NCI-H1436 (cell line): ENCODE measurements at places on chromosomes 5 and 9.

GRCh38 chr5:88952996-88953643 lies 70.1 kb upstream of the MEF2C start:
- no peak for DNase-seq

- DNase-seq: no peak
Observed at GRCh38 chr9:133854048-133854447, 115.9 kb upstream of the SARDH start.

- DNase-seq: no peak
Observed at GRCh38 chr5:91048073-91048472, 335.0 kb downstream of the ARRDC3 start.

GRCh38 chr5:153641183-153641688 lies 150.8 kb downstream of the GRIA1 start:
- no peak for DNase-seq

DNA sequence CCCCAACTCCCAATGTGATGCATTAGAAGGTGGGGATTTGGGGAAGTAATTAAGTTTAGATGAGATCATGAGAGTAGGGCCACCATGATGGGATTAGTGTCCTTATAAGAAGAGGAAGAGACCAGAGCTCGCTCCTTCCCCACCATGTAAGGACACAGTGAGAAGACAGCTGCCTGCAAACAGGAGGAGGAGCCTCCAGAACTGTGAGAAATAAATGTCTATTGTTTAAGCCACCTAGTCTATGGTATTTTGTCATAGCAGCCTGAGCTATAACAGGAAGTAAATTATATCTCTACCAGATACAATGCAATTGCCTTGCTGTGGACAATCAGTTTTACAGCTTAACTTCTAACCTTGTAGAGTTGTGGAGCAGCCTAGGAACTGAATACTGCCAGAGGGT lies 58.0 kb downstream of the ANKRD33B start:
- DNase-seq: no peak

GRCh38 chr9:83198371-83198770 lies 135.4 kb upstream of the RASEF start:
- no peak for DNase-seq

- DNase-seq: no peak
Observed at GRCh38 chr5:127697894-127698600, 5.1 kb upstream of the CCDC192 start.

DNA sequence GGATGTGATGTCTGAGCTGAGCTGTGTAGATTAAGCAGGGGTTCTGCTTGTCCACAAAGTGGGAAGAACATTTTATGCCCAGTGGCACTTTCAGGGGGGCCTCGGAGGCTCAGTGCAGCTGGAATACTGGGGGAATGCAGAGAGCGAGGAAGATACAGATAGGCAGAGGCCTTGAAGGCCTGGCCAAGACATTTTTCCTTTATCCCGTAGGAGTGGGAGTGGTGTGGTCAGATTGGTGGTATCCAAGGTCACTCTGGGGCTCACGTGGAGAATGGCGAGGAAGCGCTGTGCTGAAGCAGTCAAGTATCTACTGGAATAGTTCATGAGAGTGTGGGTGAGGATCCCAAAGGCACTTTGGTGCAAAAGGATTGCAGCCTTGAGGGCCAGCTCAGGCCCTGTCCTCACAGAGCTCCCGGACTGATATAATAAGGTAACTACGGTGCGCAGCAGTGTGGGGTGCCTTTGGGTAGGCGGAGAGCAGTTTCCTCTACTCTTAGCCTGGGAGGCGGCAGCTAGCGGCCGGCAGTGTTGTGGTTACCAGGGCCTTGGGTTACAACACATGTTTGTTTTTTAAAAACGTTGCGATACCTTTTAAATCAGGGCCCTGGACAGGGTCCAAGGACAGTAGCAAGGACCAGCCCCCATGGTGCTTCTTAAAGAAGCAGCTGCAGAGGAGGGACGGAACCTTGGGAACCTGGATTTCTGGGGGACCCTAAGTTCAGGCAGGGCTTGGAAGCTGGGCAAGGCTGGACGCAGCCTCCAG lies 10.8 kb upstream of the CCDC69 start:
- DNase-seq: no peak

DNA sequence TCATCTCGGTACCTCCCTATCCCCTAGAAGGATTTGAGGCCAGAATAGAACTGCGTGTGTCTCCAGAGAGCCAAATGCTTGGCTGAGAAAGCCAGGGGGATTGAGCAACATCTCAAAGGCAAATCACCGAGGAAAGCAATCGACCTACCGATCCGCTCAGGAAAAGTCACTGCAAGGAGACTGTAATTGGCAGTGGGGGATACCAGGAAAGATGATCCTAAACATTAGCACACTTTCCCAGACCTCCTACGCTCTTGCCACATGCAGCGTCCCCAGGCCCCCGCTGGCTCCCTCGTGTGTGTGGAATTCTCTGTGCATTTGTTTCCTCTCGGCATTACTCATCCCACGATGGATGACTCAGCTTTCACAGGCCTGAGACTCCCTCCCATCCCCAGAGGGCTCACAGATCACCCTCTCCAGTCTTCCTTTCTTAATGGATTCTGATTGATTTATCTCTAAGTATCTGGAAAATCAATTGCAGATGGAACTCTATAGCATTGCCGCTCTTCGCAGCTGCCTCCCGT lies 82.2 kb upstream of the ICE1 start:
- DNase-seq: no peak

DNA sequence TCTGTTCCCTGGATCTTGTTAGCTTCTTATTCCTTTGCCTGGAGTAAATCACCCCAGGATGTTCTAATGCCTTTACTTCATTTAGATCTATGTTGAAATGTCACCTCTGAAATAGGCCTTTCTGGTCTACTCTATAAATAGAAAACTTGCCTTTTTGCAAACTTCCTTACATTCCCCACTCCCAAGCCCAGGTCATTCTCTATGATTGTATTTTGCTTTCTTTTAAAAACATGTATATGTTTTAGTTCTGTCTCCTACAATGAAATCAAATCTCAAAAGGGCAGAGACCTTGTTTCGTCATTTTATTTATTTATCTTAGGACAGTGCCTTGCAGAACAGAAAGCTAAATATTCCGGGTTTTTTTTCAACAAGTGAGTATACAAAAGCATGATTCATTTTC lies 1657.7 kb upstream of the C9orf72 start:
- DNase-seq: no peak

GRCh38 chr9:3385871-3386270 lies 139.9 kb downstream of the RFX3 start:
- no peak for DNase-seq

DNA sequence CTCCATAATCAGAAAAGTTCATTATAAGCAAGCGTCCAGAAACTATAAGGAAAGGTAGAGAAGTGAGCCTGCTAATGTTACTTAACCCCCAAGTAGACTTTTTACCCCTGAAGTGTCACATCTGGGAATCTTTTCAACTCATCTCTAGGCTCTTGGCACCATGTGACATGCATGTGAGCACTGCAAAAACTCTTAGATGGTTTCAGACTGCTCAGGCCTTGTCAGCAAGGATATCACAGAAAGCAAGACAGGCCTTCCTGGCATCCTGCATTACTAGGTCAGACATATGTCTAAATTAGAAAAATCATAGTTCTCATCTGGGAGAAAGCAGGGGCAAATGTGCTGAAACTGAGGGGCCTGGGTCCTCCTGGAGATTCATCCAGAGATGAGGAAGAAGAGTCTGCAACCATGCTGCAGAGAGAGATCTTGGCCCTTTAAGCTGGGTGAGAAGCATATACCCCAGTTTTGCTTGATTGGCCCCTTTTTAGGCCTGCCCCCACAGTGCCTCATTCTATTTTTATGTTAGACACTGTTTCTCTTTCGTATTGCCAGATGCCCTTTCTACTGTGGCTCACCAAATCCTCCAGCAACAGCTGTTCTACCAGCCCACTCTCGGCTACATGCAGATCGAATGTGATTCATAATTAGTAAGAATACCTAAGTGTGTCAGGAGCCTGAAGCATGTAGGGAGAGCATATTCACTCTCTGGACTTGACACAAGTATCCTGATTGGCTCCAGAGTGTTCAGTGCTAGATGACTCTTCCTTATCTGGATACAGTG lies 19.0 kb downstream of the TMEM8B start:
- DNase-seq: no peak

DNA sequence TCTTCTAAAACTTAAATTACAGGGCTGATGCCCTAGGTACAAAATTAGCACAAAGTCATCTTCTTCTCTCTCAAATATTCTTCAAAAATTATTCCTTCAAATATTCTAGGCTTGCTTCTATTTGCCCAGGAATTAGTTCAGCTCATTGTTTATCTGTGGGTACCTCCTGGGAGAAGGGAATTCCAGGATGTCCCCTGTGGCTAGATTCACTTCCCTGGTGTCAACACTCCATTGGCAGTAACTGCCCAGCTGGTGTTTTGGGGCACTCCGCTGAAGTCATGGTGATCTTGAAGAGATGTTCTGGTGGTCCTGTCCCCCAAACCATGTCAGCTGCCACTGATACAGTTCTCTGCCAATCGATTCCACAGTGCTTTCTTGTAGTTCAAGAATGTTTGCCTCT lies 26.2 kb upstream of the TGFBR1 start:
- no peak for DNase-seq

- no peak for DNase-seq
Observed at GRCh38 chr5:135873831-135874230, 21.8 kb downstream of the IL9 start.

DNA sequence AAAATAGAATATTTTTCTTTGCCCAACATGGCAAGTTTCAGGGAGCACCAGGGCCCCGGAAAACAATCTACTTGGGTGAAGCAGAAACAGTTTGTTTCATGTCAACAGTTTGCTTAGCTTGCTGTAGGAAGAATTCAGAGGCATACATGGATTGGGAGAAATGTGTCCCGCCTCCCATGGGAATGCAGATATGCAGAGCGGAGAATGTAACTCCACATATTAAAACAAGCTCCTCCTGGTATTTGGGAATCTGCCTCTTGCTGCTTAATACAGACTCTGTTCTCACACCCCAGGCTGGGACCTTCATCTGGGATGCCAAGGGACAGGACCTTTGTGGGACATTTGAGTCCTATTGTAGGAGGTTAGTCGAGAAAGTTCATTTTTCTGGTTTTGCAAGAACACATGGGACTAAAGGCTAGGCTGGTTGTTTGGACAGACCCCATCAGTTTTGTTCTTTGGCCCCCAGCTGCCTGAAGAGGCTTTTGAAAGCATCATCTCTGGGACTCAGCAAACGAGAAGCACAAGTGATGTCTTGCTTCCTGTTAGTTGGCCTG lies 220.5 kb upstream of the ADRA1B start:
- no peak for DNase-seq

DNA sequence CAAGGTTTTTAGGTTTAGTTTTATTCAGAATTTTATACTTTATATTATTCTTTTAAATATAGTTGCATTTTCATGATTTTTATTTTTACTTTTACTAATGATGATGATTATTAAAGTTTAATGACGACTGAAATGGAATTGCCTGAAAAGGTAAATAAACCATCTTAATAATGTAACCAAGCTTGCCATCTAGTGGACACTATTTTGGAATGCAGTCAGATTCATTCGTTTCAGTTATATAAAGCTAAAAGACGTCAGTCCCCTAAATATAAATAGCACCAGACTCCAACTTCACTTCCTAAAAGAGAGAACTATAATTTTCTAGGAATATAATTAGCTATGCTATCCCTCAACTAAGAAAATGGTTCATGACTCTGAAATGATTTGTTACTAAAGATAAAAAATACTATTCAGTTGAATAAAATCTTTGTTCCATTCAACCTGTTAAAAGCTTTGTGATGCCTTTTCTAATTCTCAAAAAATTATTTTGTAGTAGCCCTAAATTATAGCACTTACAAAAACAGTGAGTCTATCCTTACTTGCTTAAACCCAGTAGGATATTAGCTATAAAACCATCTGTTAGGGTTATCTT lies 19.9 kb downstream of the ABITRAM start:
- peak; percentile 4 for DNase-seq

DNA sequence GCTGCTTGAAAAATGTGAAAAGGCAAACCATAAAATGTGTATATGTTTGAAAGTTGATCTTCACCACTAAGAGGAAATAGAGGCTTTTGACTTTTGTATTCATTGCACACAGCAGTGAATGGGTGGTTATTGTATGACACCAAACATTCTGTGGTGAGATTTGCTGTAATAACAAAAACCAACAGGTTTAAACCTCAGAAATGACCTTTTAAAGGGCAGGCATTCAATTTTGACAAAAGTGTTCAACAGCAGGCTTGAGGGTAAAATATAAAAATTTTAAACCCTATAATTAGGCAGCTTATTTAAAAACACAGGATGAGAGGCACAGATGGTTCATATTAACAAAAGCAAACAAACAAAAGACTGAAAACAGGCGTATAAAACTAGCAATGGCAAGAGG lies 128.1 kb upstream of the NUDT12 start:
- DNase-seq: peak; percentile 48

- no peak for DNase-seq
Observed at GRCh38 chr5:73814233-73814846, 188.3 kb downstream of the ARHGEF28 start.

DNA sequence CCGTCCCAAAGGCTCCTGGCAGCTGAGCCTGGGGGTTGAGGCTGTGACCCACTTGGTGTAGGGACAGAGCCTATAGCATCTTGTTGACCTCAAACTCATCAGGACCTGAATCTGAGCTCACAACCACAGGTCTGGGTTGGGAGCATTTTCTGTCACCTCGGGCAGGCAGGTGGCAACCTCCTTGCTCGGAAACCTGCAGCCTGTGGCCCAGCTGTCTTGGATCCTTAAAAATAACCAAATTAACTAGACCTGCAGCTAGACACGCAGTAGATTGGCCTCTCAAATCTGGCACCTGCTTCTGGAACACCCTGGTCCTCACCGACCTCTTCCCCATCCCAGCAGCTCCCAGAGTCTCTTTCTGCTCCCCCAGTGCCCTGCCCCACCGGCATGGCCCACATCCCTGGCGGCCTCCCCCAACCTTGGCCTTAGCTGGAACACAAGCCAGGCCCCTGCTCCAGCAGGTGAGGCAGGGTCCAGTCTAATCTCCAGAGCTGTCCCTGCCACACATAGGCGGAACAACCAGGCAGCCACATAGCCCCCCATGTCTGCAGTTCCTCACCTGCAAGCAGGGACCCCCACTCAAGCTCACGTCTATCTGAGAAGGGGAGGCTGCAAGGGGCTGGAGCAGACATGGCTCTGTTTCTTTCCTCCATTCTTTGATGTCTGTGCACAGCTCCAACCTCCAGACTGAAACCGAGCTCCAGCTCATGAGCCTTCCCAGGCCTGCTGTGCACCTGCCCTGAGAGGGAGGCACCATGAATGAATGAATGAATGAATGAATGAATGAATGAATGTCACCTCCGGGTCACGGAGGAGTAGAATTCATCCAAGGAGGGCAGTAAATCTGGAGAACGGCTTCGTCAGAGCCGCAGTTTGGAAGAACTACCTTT lies 28.3 kb downstream of the PAEP start:
- no peak for DNase-seq

GRCh38 chr9:130213911-130214761 lies 41.9 kb downstream of the NCS1 start:
- no peak for DNase-seq

GRCh38 chr9:136791516-136792276 lies 552 bp downstream of the TMEM141 start:
- peak; percentile 57 for DNase-seq

DNA sequence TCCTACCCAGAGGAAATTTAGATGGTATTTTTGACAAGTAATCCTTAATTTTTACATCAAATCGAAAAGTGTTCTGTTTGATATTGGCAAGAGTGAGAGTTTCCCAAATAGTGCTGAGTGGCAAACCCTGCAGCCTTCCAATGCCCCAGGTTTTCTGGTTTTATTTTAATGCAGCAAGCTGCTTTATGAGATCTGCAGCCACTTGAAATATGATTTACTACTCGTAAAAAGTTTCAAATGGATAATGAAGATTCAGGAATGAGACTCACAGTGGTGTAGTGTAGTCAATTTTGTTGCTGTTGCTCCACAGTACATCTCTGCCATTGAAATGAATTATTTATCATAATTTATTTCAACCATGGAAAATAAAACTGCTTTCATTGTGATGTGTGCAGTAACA lies 23.6 kb upstream of the TLX3 start:
- no peak for DNase-seq

- no peak for DNase-seq
Observed at GRCh38 chr5:156094001-156094400, 233.0 kb upstream of the SGCD start.
